ENCODE measurements at places on chromosomes 16 and 17.

DNA sequence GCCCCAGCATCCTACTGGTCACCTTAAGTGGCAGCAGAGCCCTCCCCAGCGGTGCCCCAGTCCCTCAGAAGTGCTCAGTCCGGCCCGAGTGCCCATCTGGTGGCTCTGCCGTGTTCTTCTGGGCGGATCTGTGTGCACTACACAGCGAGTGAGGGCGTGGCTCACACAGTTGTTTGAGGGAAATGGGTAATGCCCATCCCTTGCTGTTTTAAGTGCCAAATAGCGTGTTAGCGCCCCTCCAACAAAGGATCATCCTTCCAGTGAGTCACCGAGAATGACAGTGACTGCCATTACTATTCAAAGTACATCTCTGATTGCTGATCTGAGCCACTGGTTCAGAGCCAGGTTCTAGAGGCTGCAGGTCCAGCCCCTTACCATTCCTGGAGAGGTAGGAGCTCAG is 152.0 kb downstream of the LGALS9B start:
- peak; percentile 32 for DNase-seq

GRCh38 chr17:79520167-79521165 is 90.4 kb downstream of the RBFOX3 start:
- DNase-seq = no peak

- DNase-seq = no peak
Measured at GRCh38 chr17:35907691-35908090, 22.9 kb downstream of the RDM1 start.

GRCh38 chr16:19138601-19139000 is 24.8 kb downstream of the ITPRIPL2 start:
- DNase-seq = no peak

DNA sequence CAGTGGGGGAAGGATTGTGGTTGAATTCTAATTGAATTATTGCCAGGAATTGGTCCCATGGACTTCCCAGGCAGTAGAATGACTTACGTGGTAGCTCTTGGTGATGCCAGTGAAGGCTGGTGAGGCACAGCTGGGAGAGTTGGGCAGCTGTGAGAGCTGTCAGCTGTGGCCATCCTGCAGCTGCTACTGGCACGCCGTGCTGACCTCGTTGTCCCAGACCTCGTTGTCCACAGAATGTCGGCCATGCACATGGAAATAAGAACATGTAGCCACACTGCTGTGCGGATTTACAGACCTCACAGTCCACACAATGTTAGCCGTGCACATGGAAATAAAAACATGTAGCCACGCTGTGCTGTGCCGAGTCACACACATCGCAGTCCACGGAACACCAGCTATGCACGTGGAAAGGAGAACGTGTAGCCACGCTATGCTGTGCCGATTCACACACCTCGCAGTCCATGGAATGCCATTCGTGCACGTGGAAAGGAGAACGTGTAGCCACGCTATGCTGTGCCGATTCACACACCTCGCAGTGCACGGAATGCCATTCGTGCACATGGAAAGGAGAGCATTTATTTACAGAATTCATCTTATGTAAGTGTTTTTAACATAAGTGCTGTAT is 59.2 kb downstream of the BANP start:
- DNase-seq = no peak

- DNase-seq = no peak
Measured at GRCh38 chr17:2084036-2084765, 29.3 kb downstream of the HIC1 start.

DNA sequence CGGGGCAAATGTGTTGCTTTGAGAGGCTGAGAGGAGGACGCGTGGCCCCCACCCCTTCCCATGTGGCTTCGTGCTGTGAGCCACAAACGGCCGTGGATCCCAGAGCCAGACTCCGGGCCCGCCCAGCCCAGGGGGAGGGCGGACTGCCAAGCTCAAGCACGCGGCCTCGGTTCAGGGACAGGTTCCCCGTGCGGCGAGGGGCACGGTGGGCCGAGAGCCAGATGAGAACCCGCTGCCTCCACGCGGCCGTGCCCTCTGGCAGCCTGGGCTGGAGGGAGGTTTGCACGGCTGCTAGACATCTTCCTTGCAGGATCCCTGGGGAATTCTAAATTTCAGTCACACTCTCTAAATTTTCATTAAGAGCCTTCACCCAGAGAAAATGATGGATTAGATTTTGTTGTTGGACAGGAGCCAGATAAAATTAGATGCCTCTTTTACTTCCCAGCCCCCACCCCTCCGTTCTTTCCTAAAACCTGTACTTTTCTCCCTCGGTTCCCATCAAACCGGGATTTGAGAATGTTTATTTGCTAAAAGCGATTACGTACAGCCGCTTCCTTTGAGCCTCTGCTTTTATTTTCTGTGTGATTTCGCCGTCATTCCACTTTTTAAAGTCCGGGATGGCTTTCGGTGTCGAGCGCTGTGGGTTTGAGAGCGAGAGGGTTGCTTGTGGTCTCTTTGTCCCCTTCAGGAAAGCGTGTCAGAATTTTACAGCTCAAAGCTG is 25.0 kb upstream of the GNG13 start:
- no peak for DNase-seq

- no peak for DNase-seq
Measured at GRCh38 chr17:80719449-80719848, 174.8 kb downstream of the RPTOR start.

GRCh38 chr16:80570106-80570478 is 29.3 kb downstream of the DYNLRB2 start:
- DNase-seq = no peak
